Left cardiac atrium (tissue), 4 donors: ENCODE measurements at places on chromosomes 13 and 19.

- no peak for DNase-seq
Observed at GRCh38 chr13:28322256-28322905, 172.5 kb downstream of the FLT1 start.

- DNase-seq: no peak
Observed at GRCh38 chr13:49488563-49488962, 7.2 kb upstream of the PHF11 start.

GRCh38 chr19:46904114-46905060, 43.6 kb downstream of the ARHGAP35 start:
- peak; percentile 61 for DNase-seq

DNA sequence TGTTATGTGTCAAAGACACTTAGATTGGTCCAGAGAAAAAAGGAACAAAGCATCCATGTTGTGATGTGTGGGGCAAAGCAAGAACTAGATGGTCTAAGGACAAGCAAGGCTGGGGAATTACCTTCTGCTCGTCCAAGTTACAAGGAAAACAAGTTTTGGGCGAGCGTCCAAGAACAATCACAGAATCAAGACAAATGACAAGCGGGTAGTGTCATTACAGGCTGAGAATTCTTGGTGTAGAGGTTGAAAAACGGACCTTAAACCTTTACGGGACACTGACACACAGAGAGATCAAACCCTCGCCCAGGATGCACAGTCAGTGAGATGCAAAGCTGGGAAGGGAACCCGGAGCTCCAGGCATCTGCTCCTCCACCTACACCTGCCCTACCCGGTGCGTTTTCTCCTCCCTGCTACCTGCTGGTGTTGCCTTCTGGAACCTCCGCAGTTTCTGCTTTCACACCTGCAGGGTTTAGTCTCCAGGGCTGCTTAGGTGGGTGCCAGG, 515 bp upstream of the ZNF324B start:
- no peak for DNase-seq

- no peak for DNase-seq
Observed at GRCh38 chr13:110262508-110263291, 44.3 kb downstream of the COL4A1 start.

- peak; percentile 52 for DNase-seq
Observed at GRCh38 chr19:53037101-53038097, 7.1 kb upstream of the ERVV-2 start.

DNA sequence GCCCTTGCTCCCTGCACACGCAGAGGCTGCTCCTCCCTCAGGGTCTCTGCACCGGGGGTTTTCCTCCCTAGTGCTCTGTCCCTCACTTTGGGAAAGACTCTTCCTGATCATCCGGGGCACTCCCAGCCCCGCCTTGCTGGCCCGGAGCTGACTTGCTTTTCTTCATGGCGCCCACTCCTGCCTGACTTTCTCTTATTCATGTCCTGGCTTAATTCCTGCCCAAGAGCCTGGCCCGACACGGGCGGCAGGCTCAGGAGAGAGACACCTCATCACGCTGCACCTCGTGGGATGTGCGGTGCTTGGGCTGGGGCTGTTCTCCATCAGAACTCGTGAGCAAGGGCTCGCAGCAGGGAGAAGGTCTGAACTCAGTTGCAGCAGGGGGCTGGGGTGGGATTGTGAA, 11.8 kb upstream of the PLA2G4C start:
- DNase-seq: no peak

DNA sequence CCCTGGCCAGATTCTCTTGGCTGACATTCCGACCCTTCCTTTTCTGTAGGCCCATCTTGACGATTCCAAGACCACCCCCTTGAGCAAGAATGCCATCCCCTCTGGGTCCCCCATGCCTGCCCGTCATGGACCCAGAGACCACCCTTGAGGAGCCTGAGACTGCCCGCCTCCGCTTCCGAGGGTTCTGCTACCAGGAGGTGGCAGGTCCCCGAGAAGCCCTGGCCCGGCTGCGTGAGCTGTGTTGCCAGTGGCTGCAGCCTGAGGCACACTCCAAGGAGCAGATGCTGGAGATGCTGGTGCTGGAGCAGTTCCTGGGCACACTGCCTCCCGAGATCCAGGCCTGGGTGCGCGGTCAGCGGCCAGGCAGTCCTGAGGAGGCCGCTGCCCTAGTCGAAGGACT, 978 bp downstream of the ZNF446 start:
- DNase-seq: no peak

- DNase-seq: no peak
Observed at GRCh38 chr13:91132786-91133185, 214.7 kb upstream of the MIR17HG start.

DNA sequence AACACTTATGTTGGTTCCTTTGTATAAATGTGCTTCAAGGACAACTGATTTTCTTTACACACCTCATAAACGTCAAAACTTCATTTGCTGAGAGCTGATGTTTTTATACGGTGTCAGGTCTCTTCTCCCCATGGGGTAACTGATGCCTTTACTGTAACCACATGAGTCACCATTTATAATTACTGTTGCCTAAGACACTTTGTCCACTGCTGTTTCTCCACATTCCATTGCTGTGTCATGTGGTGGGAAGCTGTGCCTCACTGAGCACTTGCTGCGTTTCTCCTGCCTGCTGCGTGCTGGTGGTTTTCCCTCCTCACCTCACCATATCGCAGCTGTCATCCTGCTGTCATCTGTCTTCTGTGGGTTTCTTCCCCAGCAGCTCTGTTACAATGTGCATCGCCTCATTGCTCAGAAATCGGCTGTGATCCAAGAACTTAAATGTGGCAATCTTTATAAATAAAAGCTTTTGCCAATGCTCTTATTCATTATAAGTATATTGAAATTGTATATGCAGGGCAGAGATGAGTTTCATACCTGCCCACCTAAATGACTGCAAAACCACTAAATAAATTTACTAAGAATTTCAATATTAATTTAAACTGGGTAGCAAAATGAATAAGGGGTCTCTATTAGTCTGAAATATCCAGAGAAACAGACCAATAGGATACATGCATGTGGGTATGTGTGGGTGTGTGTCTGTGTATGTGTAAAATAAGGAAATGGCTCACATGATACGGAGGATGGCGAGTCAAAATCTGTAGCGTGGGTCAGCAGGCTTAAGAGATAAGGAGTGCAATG, 547.0 kb upstream of the SLITRK5 start:
- no peak for DNase-seq

GRCh38 chr19:55206664-55207500, 2.4 kb downstream of the PTPRH start:
- DNase-seq: peak; percentile 91

GRCh38 chr13:75418997-75419396, 63.0 kb downstream of the TBC1D4 start:
- no peak for DNase-seq

DNA sequence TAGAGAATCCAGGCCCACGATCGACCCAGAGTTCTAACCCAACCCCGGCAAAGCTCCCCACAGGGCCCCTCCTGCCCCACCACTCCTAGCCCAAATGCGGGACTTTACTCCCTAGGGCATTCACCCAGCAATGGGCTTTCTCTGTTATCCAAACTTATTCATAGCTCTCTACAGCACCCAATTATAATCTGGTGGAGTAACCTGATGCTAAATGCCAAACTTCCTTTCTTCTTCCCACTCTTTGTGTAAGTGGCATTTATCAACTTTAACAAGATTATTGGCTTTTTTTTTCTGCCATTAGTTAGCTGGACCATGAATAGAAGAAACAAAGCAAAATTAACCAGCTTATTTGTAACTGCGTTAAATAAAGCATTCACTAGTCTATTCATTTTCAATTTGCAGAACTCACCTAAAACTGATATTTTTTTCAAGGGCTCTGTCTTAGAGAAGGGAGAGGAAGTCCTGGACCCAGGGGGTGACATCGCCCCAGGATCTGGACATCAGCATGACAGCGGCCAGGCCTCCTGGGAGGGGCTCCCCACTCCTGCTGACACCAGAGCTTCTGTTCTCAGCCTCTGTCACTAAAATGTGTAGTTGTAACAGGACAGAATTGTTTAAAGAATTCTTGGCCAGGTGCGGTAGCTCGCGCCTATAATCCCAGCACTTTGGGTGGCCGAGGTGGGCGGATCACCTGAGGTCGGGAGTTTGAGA, 1.5 kb downstream of the FAM124A start:
- DNase-seq: no peak

DNA sequence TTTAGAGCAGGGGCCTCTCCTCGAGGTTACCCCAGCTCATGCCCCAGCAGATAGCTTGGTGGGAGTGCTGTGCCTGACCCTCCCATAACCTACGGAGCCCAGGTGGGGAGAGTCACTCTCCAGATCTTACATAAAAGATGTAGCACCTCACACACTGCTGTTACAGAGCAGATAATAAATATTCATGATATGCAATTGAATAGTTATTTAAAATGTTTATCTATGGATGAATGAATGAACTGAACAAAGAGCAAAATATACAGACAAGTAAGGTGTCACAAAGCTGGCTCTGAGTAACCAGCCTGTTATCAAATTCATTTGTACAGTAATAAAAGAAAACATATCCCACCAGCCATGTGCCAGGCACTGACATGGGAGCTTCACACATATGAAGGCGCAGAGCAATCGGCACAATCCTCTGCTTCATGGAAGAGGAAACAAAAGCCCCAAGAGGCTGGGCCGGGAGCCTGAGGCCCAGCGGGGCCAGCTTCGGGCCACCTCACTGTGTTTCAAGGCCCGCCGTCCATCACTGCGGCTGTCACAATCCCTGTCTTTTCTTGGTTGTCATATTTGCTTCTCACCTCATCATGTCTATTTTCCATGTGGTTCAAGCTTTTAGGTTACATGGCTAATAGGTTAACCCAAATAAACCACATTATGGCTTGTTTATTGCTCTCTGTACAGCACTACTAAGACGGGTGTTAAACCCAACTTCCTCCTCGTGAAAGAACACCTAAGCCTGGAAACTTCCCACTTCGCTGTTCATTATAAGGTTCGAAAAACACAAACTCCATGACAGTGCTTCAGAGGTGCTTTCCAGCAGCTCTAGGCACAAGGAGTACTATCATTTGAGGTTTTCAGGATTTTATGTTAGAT, 78.4 kb downstream of the IRS2 start:
- DNase-seq: no peak

GRCh38 chr19:5365905-5366304, 25.3 kb upstream of the PTPRS start:
- DNase-seq: no peak

- no peak for DNase-seq
Observed at GRCh38 chr13:29260684-29261083, 334.8 kb downstream of the SLC7A1 start.

DNA sequence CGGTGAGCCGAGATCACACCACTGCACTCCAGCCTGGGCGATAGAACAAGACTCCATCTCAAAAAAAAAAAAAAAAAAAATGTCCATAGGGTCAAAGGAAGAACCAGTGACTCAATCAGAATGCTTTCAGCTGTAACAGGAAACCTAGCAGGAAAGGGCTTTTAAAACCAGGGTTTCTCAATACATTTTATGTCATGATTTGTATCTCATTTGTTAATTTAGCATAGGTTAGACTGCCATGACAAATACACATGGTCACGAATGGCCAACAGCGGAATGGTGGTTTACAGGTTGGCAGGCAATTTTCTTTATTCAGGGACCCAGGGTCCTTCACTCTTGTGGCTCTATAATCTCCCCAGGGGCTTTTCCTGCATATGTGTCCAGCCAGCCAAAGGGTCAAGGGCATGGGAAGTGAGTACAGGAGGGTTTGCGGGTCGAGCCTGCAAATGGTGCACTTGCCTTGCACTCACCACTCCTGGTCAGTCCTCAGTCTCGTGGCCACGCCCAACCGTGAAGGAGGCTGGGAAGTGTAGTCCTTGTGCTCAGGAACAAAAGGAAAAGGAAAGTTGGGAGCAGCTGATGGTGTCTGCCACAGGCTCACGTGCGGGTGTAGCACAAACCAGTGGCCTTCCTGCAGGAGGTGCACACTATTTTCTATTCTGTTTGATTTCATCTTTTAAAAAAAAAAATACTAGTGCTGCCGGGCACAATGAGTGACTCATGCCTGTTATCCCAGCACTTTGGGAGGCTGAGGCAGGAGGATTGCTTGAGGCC, 14.8 kb downstream of the DHX34 start:
- DNase-seq: no peak

GRCh38 chr13:79722885-79723445, 242.0 kb downstream of the NDFIP2 start:
- no peak for DNase-seq

DNA sequence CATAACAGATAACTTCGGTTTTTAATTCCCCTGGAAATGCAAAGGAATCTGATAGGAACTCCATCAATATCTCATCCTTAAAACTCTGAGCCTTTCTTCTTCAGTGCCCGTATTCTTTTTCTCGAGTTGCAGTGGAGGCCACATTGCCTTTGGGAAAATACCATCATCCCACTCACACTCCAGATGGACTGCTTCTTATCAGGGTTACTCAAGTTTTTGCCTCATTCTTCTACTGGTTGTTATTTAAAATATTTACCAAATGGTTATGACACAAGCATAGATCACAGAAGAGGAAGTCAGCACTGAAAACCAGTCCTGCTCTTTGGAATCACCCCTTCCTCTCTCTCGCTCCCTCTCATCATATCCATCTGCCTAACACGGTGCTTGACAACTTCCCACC, 1020.5 kb upstream of the SLC10A2 start:
- no peak for DNase-seq

GRCh38 chr19:13099073-13099999, 3.3 kb downstream of the LYL1 start:
- peak; percentile 86 for DNase-seq

DNA sequence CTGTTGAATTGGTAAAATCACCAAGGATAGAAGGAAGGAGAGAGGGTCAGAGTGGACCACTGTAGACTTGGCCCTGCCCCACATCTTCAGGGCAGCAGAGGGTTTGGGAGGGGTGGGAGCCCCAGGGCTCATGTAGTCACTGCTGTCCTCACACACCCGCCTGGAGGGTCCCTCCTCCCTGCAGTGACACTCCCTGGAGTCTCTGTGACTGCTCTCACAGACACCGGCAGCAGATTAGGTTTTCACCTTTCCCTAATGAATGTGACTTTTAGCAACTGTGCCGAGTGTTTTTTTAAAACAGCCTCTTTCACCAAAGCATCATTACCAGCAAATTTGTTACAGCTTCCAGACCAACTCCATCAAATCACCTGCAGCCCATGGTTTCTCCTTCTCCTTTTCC, 45.7 kb upstream of the CCNE1 start:
- no peak for DNase-seq

DNA sequence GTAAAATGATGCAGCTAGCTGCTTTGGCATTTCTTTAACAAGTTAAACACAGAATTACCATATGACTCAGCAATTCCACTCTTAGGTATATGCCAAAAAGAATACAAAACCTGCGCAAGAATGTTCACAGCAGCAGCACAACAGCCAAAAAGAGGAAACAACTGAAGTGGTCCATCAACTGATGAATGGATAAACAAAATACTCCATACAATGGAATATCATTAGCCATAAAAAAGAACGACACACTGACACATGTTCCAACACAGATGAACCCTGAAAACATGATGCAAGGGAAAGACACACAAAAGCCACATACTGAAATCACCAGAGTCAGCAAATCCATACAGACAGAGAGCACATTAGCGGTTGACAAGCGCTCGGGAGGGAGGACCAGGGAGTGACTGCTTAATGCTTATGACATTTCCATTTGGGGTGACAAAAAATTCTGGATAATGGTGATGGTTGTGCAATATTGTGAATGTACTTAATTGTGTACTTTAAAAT, 3.0 kb downstream of the PCID2 start:
- DNase-seq: no peak
